ENCODE measurements at places on chromosomes 2 and 18.
A peak's percentile ranks its signal among the peaks of the same experiment; 100 is the strongest.

DNA sequence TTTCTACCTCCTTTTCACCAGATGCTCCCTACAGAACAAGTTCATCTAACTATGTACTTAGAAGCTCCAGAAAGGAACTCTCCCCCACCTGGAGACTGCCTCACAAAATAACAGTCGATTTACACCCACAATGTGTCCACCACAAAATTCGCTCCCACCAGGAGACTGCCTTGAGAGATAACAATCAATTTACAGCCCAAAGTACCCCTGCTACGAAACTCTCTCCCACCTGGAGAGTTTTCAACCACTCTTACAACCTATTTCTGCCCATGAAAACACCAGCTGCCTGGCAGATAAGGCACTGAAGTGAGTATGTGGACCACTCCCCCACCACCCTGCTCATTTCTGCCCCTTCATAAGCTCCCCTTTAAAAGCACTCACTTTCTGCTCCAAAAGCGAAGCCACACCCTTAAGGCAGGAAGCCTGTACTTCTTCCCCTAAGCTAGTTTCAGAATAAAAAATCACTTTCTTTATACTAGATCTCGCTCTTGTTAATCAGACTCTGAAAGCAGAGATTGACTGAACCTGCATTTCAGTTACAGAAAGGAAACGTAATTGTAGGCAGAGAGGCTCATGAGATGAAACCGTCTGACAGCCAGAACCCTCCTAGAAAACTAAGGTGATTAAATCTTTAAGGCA is 94.4 kb upstream of the RBBP8 start:
- H3K36me3 ChIP-seq: no peaks in the 10 kb centered on the region
- no peak overlapping the region for H3K4me3 ChIP-seq
- no peak for DNase-seq
- H3K27me3 ChIP-seq: peaks cover 34% of the 10 kb centered on the region
- no peaks in the 10 kb centered on the region for H3K4me1 ChIP-seq

DNA sequence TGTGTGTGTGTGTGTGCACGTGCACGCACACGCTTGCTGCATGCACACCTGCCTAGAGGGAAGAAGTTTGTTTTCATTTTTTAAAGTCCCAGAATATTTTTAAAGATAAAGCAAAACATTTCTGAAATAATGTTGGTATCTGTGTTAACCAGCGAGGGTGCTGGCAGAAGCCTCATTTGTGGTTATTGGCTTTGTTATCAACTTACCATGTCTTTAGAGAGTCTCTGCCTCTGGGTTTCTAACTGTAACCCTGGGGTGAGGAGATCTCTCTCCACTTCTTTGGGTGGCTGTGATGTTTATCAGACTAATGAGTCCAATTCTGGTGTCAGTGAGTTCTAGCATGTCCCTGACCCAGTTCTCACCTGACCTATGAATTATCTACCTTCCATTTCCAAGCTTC is 927.6 kb upstream of the FANCL start:
- no peaks in the 10 kb centered on the region for H3K4me1 ChIP-seq
- DNase-seq: no peak
- H3K36me3 ChIP-seq: no peaks in the 10 kb centered on the region
- H3K27me3 ChIP-seq: no peaks in the 10 kb centered on the region
- H3K4me3 ChIP-seq: no peak overlapping the region

GRCh38 chr2:10444463-10444862 is 3.7 kb downstream of the ODC1 start:
- peaks cover 21% of the 10 kb centered on the region for H3K4me1 ChIP-seq
- H3K4me3 ChIP-seq: no peak overlapping the region
- peak overlapping the region; percentile 62 for H3K27ac ChIP-seq
- peaks cover 65% of the 10 kb centered on the region for H3K36me3 ChIP-seq
- no peak for DNase-seq

DNA sequence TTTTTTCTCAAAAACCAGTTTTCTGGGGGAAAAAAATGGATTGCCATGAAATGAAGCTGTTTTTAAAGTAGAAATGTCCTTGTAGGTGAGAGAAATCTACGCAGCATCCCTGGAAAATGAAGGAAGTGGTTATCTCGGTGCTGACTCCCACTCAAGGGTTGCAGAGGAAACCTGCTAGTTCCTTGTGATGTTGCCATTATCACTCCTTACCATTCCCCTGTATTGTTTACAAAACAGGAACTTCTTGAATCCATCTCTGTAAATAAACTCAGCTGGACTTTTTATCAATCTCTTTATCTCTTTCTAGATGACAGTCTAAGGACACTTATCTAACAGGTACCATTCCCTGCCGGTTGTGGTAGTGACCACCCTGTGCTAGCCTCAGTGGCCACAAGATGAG is 61.2 kb downstream of the FEZ2 start:
- peaks cover 3% of the 10 kb centered on the region for H3K36me3 ChIP-seq
- no peak for DNase-seq
- H3K4me3 ChIP-seq: no peak overlapping the region
- H3K27me3 ChIP-seq: no peaks in the 10 kb centered on the region
- H3K4me1 ChIP-seq: no peaks in the 10 kb centered on the region

DNA sequence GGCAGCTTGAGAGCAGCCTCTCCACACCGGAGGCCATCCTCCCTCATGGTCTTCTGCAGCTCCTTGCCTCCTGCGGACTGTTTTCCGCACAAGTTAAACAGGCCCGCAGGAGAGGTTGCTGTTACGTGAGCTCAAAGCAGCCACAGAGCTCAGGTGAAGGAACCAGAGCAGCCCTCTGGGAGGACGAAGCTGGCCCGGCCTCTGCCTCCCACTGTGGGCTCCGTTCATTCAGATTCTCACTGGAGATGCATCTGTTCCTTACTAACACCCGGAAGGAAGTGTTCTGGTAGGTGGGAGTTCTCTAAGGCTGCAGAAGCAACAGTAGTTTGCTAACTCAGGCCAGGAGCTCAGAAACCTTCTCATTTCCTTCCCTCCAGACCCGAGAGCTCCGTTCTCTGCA is 10.9 kb downstream of the DIPK1C start:
- H3K4me3 ChIP-seq: no peak overlapping the region
- DNase-seq: no peak
- no peaks in the 10 kb centered on the region for H3K36me3 ChIP-seq
- H3K27me3 ChIP-seq: peaks cover 69% of the 10 kb centered on the region

- no peak overlapping the region for H3K27ac ChIP-seq
- no peaks in the 10 kb centered on the region for H3K27me3 ChIP-seq
- no peak for DNase-seq
- no peaks in the 10 kb centered on the region for H3K4me1 ChIP-seq
- no peaks in the 10 kb centered on the region for H3K36me3 ChIP-seq
Observed at GRCh38 chr2:16167870-16168426, 227.6 kb downstream of the MYCN start.

- H3K36me3 ChIP-seq: no peaks in the 10 kb centered on the region
- DNase-seq: no peak
- peaks cover 45% of the 10 kb centered on the region for H3K4me1 ChIP-seq
- no peak overlapping the region for H3K27ac ChIP-seq
- no peaks in the 10 kb centered on the region for H3K27me3 ChIP-seq
Observed at GRCh38 chr18:35611518-35611917, 30.0 kb downstream of the GALNT1 start.

DNA sequence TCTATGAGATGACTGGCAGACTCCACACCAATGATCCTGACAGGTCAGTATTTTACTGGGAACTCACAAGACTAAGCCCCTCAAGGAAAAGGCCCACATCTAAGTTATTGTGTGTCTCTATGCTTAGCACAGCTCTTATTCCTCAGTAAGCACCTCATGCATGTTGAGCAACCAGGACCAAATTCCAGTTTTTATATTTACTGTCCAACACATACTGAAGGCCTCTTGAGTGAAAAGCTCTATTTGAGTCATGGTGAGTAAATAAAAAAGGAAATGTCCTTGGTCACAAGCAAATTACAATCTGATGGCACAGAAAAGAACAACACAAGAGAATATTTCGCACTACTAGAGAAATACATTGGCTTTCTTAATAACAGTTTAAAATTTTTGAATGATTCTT is 87.9 kb upstream of the ETAA1 start:
- H3K4me3 ChIP-seq: no peak overlapping the region
- H3K36me3 ChIP-seq: no peaks in the 10 kb centered on the region
- H3K27ac ChIP-seq: no peak overlapping the region
- no peaks in the 10 kb centered on the region for H3K4me1 ChIP-seq
- peaks cover 26% of the 10 kb centered on the region for H3K27me3 ChIP-seq
- DNase-seq: no peak

DNA sequence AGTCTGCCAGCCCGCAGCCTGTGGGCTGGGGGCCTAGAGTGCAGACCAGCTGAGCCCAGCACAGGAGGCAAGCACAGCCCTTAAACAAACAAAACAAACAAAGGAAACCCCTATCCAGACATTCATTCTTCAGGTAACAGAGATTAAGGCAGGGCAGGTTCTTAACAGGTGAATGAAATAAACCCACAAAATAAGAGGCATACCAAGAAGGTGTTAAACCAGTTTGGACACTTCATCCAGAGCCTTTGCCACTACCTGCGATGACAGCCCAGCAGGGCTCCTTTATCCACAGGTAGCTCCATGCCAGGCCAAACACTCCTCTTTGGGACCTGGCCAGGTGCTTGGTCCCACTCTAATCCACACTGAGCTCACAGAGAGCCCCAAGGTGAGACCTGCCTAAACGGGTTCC is 209.7 kb upstream of the SIX2 start:
- peaks cover 58% of the 10 kb centered on the region for H3K27me3 ChIP-seq
- H3K4me1 ChIP-seq: no peaks in the 10 kb centered on the region
- DNase-seq: no peak
- no peak overlapping the region for H3K27ac ChIP-seq

DNA sequence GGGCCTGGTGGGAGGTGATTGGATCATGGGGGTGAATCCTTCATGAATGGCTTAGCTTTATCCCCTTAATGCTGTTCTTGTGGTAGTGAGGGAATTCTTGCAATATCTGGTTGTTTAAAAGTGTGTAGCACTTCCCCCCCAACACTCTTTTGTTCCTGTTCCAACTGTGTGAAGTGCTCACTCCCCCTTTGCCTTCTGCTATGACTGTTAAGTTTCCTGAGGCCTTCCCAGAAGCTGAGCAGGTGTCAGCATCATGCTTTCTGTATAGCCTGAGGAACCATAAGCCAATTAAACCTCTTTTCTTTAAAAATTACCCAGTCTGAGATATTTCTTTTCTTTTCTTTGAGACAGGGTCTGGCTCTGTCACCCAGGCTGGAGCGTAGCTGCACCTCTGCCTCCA is 139.4 kb downstream of the RNF152 start:
- DNase-seq: no peak
- H3K27ac ChIP-seq: no peak overlapping the region
- no peak overlapping the region for H3K4me3 ChIP-seq
- H3K27me3 ChIP-seq: peaks cover 35% of the 10 kb centered on the region
- H3K36me3 ChIP-seq: no peaks in the 10 kb centered on the region

- H3K27me3 ChIP-seq: no peaks in the 10 kb centered on the region
- DNase-seq: no peak
- H3K36me3 ChIP-seq: peaks cover 2% of the 10 kb centered on the region
- no peak overlapping the region for H3K4me3 ChIP-seq
Observed at GRCh38 chr2:118469103-118469502, 378.3 kb downstream of the EN1 start.

DNA sequence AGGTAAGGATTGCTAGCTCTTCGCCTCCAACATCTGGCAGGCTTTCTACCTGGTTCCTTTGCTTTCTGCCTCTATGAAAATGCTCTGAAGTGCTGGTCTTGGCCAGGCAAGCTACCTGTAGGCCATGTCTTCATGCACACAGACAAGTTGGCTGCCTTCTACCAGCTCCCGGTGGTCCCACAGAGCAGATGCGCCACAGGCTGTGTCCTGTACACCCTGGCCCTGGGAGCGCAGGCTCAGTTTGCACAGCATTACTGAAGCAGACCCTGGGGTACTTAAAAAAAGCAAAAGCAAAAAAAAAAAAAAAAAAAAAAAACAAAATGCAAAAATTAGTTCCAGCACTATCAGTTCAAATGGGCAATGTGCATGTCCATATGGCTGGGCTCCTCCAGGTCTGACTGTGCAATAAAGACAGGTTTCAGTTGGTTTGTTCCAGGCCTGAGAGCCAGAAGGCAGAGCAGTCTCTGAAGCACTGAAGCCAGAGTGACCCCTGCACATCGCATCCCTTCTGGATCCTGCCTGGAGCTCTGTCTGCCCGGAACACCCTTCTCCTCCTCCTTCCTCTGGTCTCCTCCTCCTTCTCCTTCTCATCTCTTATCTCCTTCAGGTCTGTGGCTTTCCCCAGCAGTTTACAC is 288.0 kb upstream of the REV1 start:
- H3K36me3 ChIP-seq: no peaks in the 10 kb centered on the region
- H3K27me3 ChIP-seq: no peaks in the 10 kb centered on the region
- DNase-seq: no peak
- H3K4me1 ChIP-seq: no peaks in the 10 kb centered on the region

- no peaks in the 10 kb centered on the region for H3K4me1 ChIP-seq
- no peaks in the 10 kb centered on the region for H3K36me3 ChIP-seq
- no peak overlapping the region for H3K27ac ChIP-seq
- no peak for DNase-seq
Observed at GRCh38 chr18:66558773-66559172, 45.1 kb downstream of the CDH19 start.

GRCh38 chr2:200509235-200509611 is 645 bp downstream of the KCTD18 start:
- no peaks in the 10 kb centered on the region for H3K27me3 ChIP-seq
- peak overlapping the region; percentile 80 for H3K4me3 ChIP-seq
- H3K4me1 ChIP-seq: peaks cover 18% of the 10 kb centered on the region
- H3K36me3 ChIP-seq: peaks cover 9% of the 10 kb centered on the region
- peak overlapping the region; percentile 67 for H3K27ac ChIP-seq

- peaks cover 75% of the 10 kb centered on the region for H3K27me3 ChIP-seq
- no peak overlapping the region for H3K4me3 ChIP-seq
- H3K4me1 ChIP-seq: peaks cover 5% of the 10 kb centered on the region
- H3K27ac ChIP-seq: no peak overlapping the region
Observed at GRCh38 chr2:68669651-68670050, 26.3 kb downstream of the PROKR1 start.

DNA sequence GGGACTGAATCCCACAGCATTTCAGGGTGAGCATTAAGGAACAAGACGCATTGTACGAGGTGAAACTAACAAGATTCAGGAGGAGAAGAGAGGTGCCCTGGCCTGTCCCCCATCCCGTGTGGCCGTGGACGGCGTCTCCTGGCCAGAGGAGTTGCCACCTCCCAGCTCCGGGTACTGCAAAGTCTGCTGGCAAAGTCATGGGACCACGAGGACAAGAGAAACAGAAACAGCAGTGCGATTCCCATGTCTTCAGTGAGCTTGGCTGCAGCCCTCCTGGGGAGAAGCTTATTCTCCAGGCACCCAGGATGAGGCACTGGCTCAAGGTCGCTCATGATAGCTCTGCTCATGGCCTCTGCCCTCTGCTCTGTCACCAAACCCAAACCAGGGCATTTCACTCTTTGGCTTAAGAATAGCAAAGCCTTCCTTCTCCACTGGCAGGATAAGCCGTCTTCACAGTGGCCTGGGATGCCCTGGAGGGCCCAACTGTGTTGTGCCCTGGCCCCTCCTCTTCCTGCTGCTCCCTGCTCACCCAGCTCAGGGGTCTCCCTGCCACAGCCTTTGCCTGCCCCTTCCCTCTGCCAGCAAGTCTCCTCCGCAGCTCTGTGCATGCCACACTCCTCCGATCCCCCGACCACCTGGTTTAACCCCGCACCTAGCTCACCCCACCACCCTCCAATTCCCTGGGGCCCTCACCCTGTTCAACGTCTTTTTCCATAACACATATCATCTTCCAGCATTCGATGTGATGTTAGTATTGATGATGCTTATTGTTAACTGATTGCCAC is 144.8 kb downstream of the PXDN start:
- no peaks in the 10 kb centered on the region for H3K4me1 ChIP-seq
- H3K4me3 ChIP-seq: no peak overlapping the region
- H3K27me3 ChIP-seq: no peaks in the 10 kb centered on the region
- H3K36me3 ChIP-seq: no peaks in the 10 kb centered on the region

Data from central memory CD8-positive, alpha-beta T cell (primary cell).